Pancreas (tissue), 10 donors: ENCODE measurements at places on chromosomes 4 and X. TPM values are rescaled to one million over a fixed set of nuclear protein-coding genes. Genes with fewer than 3 reads are reported as not detected.

Gene BLTP1
- 27.9 TPM for total RNA-seq

GRCh38 chr4:67030636-67031035 is 514.7 kb downstream of the CENPC start:
- DNase-seq = no peak

GRCh38 chr4:68576272-68577125 is at the start of gene UGT2B17:
Gene UGT2B17, minus strand, starts transcription at chr4:68576322. Its CDS starts 7,838 bp downstream, at chr4:68568484.
- DNase-seq = no peak

Gene GAGE12J
- total RNA-seq = not detected

Gene SYTL4
- 12.3 TPM for total RNA-seq

GRCh38 chrX:128728943-128729342 is 676.7 kb upstream of the ACTRT1 start:
- DNase-seq = no peak

DNA sequence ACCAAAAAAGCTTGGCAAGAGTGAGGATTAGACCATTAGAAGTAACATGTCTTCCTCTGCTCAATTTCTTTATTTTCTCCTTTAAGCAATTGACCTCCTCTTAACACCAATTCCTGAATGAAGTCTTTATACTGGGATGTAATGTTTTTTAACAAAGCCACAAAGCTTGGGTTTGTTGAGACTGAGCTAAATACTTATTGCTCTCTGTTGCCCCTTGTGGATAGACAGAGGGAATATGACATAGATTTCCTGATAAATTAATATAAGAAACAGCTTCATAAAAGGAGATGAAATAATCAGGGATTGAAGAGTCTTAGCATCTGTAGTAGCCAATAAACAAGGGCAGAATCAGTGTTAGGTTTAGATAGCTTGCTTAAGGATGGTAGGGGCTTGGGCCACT is 57.6 kb downstream of the CCDC160 start:
- DNase-seq = no peak

GRCh38 chr4:175875993-175876771 is 64.1 kb upstream of the GPM6A start:
- DNase-seq = no peak

- DNase-seq = no peak
These were observed 92.0 kb upstream of the PRDX4 start for GRCh38 chrX:23575281-23575680.

Gene TEX13D
- not detected for total RNA-seq

DNA sequence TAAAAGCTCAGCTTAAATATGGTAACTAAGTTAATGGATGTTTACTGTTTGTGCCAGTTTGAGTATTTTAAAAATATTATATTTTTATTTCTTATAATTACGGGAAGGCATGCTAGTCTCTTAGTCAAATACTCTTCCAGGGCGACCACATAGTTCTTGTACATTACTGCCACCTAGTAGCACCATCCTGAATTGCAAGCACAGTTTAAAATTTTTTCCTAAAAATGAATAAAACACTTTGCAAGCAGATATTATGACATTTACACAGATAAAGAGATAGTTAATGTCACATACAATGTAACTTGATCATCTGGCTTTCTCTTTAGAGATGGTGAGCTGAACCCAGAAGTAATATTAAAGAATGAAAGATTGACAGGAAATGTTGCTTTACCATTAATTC is 11.5 kb downstream of the NDP start:
- DNase-seq = no peak

- DNase-seq = no peak
These were observed 60.2 kb upstream of the MSN start for GRCh38 chrX:65607070-65607742.

Gene FRMPD3
- 0.09 TPM for total RNA-seq

Gene ARHGEF6
- total RNA-seq = 1.2 TPM

DNA sequence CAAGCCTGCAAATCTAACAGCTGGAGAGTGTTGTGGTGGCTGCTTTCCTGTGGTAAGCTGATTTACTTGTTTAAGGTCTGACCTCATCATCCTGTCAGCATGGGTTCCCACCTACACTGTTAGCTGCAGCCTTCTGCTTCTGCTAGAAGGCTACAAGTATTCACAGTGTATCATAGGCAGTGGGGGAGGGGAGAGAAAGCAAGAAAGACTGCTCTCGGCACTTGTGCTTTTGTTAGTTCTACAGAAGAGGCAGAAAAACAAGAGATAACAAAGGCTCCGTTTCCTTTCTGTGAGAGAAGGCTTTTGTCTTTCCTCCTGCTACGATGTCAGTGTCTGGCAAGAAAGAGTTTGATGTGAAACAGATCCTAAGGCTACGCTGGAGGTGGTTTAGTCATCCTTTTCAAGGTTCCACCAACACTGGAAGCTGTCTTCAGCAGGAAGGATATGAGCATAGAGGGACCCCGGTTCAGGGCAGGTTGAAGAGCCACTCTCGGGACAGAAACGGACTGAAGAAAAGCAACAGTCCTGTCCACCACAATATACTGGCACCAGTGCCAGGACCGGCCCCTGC is at the start of gene KLHL4:
Gene KLHL4, plus strand, starts transcription at position 232 of the 571 bp plus-strand sequence. Its CDS starts 92 bp downstream, at position 324.
- no peak for DNase-seq

- DNase-seq = no peak
These were observed 66.2 kb downstream of the IL15 start for GRCh38 chr4:141702472-141703182.

GRCh38 chr4:126687655-126688358 is 945.0 kb upstream of the INTU start:
- DNase-seq = no peak

GRCh38 chr4:6881908-6882307 is 27.7 kb upstream of the TBC1D14 start:
- no peak for DNase-seq

Gene SLC9B1
- total RNA-seq = 0.98 TPM

DNA sequence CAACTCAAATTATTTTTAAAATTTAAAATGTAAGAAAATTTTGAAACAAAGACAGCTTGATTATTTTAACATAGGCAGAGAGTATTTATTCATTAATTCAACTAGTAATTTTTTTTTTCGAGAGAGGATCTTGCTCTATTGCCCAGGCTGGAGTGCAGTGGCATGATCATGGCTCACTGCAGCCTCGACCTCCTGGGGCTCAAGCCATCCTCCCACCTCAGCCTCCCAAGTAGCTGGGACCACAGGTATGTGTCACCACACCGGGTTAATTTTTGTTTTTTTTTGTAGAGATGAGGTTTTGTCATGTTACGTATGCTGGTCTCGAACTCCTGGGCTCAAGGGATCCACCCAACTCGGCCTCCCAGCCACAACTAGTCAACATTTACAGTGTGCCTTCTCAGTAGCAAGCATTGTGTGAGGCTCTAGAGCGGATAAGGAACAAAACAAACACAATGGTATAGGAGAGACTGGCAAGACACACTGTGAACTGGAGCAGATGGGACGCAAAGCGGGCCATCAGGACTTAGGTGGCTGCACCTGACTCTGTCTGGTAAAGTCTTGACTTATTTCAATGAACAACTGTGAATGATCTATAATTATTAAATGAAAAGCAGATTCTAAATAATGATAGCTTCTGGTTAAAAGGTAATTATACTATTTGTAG is 21.6 kb downstream of the SETD7 start:
- peak; percentile 36 for DNase-seq

Gene TMEM150C
- 4.7 TPM for total RNA-seq

Gene PAK3
- 30.1 TPM for total RNA-seq

DNA sequence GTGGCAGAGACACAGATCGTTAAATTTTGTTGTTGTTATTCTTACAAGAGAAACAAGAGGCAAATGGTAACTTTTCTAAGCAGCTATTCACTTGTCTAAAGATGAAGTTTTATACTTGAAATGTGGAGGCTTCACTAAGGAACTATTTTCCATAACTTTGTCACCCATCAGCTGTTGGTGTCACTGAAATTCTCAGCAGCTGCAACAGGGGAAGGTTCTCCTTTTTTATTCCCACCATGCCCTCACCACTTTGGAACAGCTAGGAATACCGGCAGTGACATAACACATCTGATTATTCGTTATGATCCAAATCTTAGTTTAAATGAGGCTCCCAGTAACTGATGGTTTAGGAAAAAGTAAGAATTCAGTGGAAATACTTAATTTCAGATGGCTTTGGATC is 147.0 kb upstream of the LEF1 start:
- DNase-seq = peak; percentile 12

DNA sequence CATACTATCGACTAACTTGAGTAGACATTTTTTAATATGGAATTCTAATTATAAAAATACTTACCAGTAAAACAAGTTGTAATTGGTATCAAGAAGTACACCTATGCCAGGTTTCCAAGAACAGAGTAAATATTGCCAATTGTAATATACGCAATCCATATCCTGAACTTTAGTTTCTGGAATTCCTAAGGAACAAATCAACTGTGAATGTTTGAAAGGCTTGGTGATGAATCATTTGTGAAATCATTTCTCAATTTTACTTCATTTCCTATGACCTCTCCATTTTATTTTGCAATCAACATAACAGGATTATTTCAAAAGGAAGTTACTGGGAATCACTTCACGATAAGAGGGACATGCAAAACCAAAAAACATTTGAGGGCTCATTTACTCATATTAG is 3.7 kb downstream of the IL13RA2 start:
- DNase-seq = no peak
